Activated CD4-positive, alpha-beta T cell treated with anti-CD3 and anti-CD28 coated beads, Interleukin-2, amount 10 ng/mL, durations not matched to agents 24 days and 14 days (primary cell): ENCODE measurements at places on chromosomes 7 and 10. TPM values are rescaled to one million over a fixed set of nuclear protein-coding genes. Genes with fewer than 3 reads are reported as not detected.

WDR86 gene
- not detected in 2 replicates for total RNA-seq

DNA sequence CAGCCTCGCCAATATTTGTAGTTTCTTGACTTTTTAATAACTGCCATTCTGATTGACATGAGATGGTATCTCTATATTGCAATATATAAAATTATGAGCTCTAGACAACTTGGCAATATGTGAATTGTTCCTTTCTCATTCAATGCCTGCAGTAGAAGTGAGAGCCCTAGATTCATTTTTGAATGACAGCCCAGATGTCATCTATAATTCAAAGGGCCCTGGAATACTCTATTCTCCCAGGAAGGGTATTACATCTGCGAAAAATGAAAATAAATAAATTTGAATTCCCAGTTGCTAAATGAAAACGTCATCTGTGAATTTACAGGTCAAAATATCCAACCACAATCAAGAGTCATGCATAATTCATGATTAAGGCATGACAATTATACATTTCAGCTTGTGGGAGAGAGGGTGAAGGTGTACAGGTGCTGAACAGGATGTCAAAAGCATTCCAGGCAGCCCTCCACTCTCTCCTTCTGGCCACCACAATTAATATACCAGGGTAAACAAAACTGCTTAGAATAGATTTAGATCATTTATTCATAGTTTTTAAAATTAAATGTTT lies 1147.3 kb downstream of the XPNPEP1 start:
- no peaks in the 10 kb centered on the region for H3K27me3 ChIP-seq
- DNase-seq, result no peak
- H3K27ac ChIP-seq, result no peak overlapping the region
- no peak overlapping the region for H3K4me3 ChIP-seq

DNA sequence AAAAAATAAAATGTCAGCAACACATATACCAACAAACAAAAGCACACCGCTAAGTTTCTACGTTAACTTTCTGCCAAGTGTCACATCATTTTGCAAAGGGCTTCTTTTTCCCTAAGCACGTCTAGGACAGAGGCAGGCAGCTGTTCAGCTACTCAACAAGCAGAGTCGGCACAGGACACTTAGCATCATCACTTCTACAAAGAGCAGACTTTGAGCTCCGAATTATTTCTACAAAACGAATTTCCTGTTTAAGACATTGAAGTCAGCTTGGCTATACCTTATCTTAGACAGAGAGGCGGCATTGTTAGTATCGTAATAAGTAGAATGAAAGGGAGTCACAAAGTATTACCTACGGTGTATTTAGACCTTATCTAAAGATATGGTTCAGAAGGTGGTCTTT lies 110.1 kb downstream of the SVIL start:
- no peak overlapping the region for H3K4me3 ChIP-seq
- peaks cover 12% of the 10 kb centered on the region for H3K36me3 ChIP-seq
- H3K27me3 ChIP-seq, result no peaks in the 10 kb centered on the region
- DNase-seq, result no peak
- H3K4me1 ChIP-seq, result peaks cover 6% of the 10 kb centered on the region
- H3K27ac ChIP-seq, result no peak overlapping the region

GRCh38 chr10:91745090-91745831 lies 53.0 kb upstream of the TNKS2 start:
- H3K36me3 ChIP-seq, result no peaks in the 10 kb centered on the region
- H3K4me3 ChIP-seq, result no peak overlapping the region
- peaks cover 37% of the 10 kb centered on the region for H3K27me3 ChIP-seq
- no peaks in the 10 kb centered on the region for H3K4me1 ChIP-seq
- no peak for DNase-seq

DNA sequence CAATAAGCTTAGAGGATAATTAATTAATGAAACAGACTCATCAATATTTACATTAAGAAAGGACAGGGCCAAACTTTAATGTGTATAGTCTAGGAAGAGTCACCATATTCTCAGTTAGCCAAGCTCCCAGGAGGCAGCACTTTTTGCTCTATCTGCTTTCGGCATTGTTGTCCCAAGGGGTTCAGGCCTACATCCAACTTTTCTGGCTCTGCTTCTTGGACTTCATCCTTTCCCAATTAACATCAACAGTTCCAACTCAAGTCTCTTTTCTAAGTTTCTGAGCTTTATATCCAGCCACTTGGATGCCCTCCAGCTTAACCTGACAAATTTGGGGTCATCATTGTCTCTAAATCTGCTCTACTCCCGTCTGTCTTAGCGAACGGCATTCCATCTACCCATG lies 42.8 kb downstream of the GLI3 start:
- peaks cover 3% of the 10 kb centered on the region for H3K4me1 ChIP-seq
- H3K4me3 ChIP-seq, result no peak overlapping the region
- DNase-seq, result no peak

- DNase-seq, result no peak
- H3K36me3 ChIP-seq, result no peaks in the 10 kb centered on the region
- no peak overlapping the region for H3K27ac ChIP-seq
- H3K27me3 ChIP-seq, result peaks cover 2% of the 10 kb centered on the region
- no peaks in the 10 kb centered on the region for H3K4me1 ChIP-seq
Observed at GRCh38 chr10:13970236-13970956, 360.3 kb downstream of the FRMD4A start.

- no peak overlapping the region for H3K27ac ChIP-seq
- H3K4me1 ChIP-seq, result no peaks in the 10 kb centered on the region
- no peak overlapping the region for H3K4me3 ChIP-seq
- no peaks in the 10 kb centered on the region for H3K27me3 ChIP-seq
- DNase-seq, result no peak
Observed at GRCh38 chr10:93333278-93333978, 148.7 kb downstream of the MYOF start.

STK31 gene
- total RNA-seq, result 0.17 TPM in 1 of 2 replicates, not detected in the other

SLC29A4 gene
- 1.1 and 1.8 TPM in 2 replicates for total RNA-seq

DNA sequence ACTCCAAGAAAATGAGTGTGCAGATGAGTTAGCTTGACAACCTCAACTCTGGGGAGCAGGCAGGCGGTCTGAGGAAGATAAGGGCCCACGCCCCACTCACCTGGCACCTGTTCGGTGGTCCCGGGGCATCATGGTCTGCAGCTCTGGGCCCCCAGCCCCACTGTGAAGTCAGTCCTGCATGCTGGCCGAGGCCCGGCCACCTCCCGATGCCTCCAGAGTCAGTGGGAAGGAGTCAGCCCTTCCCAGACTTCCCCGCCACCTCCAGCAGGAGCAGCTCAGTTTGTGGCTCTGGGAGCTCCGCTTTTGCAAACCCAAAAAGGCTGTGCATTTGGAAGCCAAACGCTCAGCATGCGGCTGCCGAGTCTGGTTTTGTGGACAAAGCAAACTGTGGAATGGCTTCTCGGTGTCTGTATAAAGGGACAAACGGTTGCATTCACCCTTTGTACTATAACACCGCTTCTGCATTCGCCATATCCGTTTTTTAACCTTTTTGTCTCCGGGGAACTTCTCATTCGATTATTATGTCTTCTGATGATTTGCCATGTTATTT lies 167.3 kb downstream of the CCDC3 start:
- H3K4me3 ChIP-seq, result no peak overlapping the region
- H3K4me1 ChIP-seq, result no peaks in the 10 kb centered on the region
- DNase-seq, result no peak
- no peak overlapping the region for H3K27ac ChIP-seq

FGFR2 gene
- total RNA-seq, result not detected in 2 replicates

DNA sequence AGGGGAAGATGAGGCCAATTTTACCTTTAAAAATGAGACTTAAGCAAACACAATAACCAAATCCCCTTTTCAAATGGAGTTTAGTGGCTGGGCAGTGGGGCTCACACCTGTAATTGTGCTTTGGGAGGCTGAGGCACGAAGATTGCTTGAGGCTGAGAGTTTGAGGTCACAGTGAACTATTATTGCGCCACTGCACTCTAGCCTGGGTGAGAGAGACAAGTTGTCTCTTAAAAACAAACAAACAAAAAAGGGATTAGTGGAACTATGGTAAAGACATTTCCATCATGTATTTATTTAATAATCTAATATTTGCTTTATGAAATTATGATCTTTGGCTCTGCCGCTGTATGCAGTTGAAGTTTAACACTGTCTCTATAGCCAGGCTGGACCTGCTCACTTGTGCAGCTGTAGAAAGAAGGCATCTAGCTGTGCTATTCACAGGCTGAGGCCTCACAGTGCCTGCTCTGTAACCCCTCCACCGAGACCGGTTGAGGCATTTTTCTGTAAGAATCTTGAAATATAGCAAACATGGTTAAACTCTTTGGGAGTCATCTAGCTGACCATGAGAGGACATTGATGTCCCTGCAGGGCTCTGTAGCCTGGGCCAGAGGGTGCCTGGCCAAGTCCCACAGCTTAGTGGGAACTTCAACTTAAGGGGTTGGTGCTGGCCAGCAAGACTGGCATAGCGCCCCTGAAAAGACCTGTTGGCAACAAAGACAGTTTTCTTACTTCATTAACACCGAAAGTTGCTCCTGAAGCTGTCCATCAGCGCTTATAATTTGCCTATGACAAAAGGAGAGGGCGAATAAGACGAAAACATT lies 131.8 kb downstream of the BMPER start:
- H3K36me3 ChIP-seq, result no peaks in the 10 kb centered on the region
- no peak overlapping the region for H3K4me3 ChIP-seq
- DNase-seq, result no peak
- H3K4me1 ChIP-seq, result no peaks in the 10 kb centered on the region
- H3K27me3 ChIP-seq, result no peaks in the 10 kb centered on the region

- DNase-seq, result peak; percentile 63
- no peak overlapping the region for H3K4me3 ChIP-seq
- no peaks in the 10 kb centered on the region for H3K27me3 ChIP-seq
Observed at GRCh38 chr7:81469869-81470723, 299.8 kb downstream of the HGF start.

C10orf143 gene
- total RNA-seq, result 2.5 and 3.0 TPM in 2 replicates

DNA sequence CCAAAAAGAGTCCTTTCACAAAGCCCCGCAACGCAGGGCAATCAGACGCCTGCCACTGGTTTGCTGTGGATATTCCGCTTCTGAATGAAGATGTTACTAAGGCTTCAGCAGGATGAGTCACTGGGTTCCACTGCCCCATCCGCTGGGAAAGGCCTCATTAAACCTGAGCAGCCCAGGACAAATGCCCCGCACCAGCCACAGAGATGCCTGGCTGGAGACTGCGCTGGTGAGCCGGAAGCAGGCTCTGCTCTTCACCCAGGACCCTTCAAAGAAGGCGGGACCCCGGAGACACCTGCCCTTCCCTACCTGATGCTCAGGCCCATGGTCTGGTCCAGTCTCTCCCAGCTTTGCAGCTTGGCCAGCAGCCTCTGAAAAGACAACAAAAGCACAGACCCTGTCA lies 19.8 kb downstream of the MAD1L1 start:
- no peaks in the 10 kb centered on the region for H3K27me3 ChIP-seq
- H3K36me3 ChIP-seq, result peaks cover 46% of the 10 kb centered on the region
- no peak overlapping the region for H3K4me3 ChIP-seq
- H3K27ac ChIP-seq, result no peak overlapping the region
- H3K4me1 ChIP-seq, result peaks cover 5% of the 10 kb centered on the region

DNA sequence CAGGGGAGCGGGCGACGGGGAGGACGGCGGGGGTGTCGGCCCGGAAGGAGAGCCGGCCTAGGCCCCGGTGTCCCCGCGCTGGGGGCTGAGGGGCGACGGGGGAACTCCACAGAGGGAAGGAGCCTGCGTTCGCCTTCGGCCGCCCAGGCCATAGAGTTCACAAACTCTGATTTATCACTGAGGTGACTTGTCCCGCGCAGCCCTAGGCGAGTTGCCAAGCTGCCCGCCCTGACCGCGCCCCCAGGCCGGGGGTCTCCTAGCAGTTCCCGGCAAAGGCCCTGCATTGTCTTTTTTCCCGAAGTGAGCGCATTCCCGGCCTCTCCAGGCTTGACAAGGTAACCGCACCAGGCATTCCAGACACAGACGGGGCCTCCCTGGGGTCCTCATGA lies 2.9 kb upstream of the NKX6-2 start:
- no peaks in the 10 kb centered on the region for H3K4me1 ChIP-seq
- H3K4me3 ChIP-seq, result no peak overlapping the region
- peaks cover 13% of the 10 kb centered on the region for H3K27me3 ChIP-seq
- H3K27ac ChIP-seq, result no peak overlapping the region
- no peaks in the 10 kb centered on the region for H3K36me3 ChIP-seq
- no peak for DNase-seq

- no peak overlapping the region for H3K27ac ChIP-seq
- H3K36me3 ChIP-seq, result no peaks in the 10 kb centered on the region
- no peak for DNase-seq
- H3K27me3 ChIP-seq, result peaks cover 2% of the 10 kb centered on the region
Observed at GRCh38 chr10:71443676-71444075, 47.0 kb downstream of the CDH23 start.

TSPAN12 gene
- total RNA-seq, result not detected in 2 replicates

DNA sequence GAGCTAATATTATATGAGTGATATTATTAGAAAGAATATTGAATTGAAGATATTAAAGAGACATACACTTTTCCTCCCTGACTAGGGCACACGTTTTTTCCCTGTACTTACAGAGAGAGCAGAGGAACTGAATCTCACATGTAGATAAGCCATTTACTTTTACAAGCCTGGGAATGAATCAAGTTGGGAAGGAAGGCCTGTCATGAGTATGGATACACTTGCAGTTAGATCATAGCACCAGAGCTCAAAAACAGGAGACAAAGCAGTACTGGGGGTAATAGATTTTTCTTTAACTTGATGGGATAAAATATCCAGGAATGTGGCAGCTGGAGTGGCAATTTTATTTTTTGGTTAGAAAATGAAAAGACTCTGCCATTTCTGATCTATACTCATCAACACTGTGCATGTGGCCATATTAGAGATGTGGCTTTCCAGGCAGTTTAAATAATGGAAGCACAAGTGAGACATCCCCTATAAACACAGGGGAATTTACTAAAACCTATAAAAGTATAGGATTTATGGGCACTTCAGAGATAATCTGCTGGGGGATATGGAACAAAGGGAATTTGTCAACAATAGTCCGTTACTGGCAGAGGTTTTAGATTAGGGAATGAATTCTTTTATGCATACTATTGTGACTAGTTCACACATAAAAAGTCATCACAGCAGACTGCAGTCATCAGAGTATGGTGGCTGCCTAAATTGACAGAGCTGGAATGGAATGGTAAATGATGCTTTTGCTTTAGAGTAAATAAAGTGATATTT lies 657.7 kb upstream of the MBL2 start:
- H3K36me3 ChIP-seq, result no peaks in the 10 kb centered on the region
- no peak overlapping the region for H3K27ac ChIP-seq
- no peaks in the 10 kb centered on the region for H3K4me1 ChIP-seq

GPR26 gene
- total RNA-seq, result not detected in 2 replicates

TMEM196 gene
- not detected in 2 replicates for total RNA-seq

GRCh38 chr7:92888-93672 lies 99.3 kb upstream of the FAM20C start:
- no peak overlapping the region for H3K4me3 ChIP-seq
- no peak for DNase-seq
- peaks cover 12% of the 10 kb centered on the region for H3K4me1 ChIP-seq

DNA sequence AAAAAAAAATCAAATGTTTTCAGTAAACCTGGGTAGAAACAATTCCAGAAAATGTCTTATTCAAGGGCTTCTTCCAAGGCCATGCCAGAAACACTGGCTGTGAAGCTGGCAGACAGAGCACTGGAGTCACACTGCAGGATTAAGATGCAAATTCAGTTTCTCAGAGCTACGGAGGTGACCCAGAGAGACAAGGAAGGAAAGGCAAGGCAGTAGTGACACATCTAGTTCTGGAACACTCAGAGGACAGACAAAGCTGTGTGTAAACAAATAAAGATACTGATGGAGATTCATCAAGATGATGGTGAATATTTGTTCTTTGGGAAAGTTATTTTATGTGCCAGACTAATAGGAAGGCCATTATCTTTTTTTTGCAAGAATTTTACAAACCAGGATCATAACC lies 608.3 kb upstream of the C7orf33 start:
- no peaks in the 10 kb centered on the region for H3K36me3 ChIP-seq
- no peaks in the 10 kb centered on the region for H3K4me1 ChIP-seq
- no peak overlapping the region for H3K4me3 ChIP-seq
- no peak overlapping the region for H3K27ac ChIP-seq
- no peaks in the 10 kb centered on the region for H3K27me3 ChIP-seq
